ENCODE measurements at places on chromosomes 12 and 14.
A peak's percentile ranks its signal among the peaks of the same experiment; 100 is the strongest.

- no peak for DNase-seq
These were observed 34.4 kb downstream of the DDX51 start for GRCh38 chr12:132109741-132110140.

GRCh38 chr14:54221971-54222370 is 174.8 kb upstream of the CDKN3 start:
- DNase-seq, result no peak

DNA sequence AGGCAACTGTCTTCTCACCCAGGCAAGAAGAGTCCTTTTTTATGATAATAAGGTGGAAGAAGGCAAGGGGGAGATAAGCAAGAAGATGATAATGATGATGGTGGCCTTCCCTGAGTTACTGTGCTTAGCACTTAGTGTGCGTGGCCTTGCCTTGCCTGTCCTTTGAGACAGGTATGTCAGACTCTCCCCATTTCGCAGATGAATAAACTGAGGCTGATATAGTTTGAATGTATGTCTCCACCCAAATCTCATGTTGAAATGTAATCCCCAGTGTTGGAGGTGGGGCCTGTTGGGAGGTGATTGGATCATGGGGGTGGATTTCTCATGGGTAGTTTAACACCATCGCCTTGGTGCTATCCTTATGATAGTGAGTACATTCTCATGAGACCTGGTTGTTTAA is 8.6 kb upstream of the OAS3 start:
- no peak for DNase-seq

DNA sequence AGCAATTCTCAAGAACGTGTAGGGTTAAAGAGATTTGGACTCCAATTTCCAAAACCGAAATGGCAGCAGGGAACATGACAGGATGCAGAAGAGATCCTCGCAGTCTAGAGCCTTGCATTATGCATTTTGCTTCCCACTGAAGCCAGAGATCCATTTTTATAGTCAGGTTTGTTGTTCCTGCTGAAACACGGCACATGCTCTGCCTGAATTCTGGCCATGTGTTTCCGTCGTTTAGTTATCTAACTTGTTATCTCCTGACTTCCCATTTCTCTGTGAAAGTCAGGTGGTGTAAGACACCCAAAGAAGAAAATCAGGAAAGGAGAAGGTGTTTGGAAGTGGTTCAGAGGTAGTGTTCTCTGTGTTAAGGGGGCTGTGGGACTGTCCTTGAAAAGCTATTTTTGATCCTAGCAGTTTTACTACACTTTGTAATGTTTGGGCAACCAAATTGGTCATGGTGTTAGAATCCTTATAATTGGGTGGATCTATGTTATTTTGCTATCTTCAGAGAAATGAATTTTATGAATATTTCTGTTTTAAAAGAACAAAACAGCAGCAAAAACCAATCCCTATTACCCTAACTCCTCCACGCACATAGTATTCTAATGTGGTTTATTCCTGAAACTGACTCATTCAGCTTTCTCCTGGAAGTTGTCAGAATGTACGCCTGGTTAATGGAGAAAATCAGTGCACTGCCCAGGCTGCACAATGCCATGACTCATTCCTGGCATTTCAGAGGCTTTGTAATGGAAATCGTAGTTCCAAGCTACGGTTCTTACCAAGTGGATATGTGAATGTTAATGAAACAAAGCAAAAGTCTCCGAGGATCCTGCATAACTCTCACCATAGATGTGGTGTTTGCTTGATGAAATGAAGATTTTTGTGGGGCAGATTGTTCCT is 110.1 kb downstream of the SAMD4A start:
- no peak for DNase-seq

DNA sequence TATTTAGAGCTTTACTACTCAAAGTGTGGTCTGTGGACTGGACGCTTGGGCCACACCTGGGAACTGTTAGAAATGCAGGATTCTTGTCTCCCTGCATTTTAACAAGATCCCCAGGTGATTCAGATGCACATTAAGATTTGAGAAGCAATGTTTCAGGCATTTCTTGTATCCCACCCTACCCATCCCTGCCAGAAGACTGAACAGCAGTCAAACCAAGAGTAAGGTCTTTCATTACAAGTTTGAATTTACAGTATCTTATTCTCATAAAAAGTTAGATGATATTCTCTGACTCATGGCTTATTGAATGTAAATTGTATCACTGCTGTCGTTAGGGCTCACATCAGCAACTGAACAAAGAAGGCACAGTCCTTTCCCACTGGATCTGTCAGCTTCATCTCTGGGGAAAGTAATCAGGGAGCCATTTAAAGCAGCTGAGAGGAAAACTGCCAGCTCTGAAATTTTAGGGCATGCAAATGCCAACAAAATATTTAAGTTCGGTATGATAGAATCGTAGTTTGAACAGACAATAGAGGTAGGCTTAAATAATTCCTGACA is 141.1 kb downstream of the AKAP6 start:
- no peak for DNase-seq

DNA sequence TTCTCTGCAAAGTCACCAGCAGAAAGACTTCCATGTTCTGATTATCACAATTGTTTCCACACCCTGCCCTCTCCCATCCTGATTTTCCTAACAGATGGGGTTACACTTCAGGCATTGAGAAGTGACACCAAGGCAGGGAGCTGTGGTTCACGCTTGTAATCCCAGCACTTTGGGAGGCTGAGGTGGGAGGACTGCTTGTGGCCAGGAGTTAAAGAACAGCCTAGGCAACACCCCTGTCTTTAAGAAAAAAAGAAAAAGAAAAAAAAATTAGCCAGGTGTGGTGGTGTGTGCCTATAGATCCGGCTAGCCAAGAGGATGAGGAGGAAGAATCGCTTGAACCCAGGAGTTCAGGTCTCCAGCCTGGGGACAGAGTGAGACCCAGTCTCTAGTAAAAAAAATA is 5.2 kb downstream of the PPP1CC start:
- DNase-seq, result no peak

- no peak for DNase-seq
These were observed 55.3 kb downstream of the GALNT16 start for GRCh38 chr14:69315301-69315700.

GRCh38 chr14:46290706-46291105 is 360.9 kb downstream of the RPL10L start:
- no peak for DNase-seq

- DNase-seq, result peak; percentile 62
These were observed 764 bp downstream of the DYNLL1 start for GRCh38 chr12:120496413-120497340.

DNA sequence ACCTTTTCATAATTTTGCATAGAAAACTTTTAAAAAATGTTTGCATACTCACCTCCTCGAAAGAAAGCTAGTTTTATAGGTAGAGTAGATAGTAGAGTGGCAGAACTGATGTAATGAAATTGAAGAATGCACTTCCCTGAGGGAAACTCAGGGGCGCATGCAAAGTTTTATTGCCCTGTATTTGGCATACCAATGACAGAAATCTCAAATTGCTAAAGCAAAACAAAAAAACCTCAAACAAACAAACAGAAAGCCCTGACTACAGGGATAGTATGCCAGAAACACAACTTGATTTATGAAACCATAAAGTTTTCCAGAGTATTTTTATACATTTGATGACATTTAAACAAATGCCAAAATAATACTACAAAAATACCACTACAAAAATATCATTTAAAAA is 1.8 kb downstream of the RASSF9 start:
- no peak for DNase-seq

GRCh38 chr12:103028881-103029639 is 71.6 kb downstream of the ASCL1 start:
- DNase-seq, result no peak

GRCh38 chr14:52917735-52918134 is 33.1 kb downstream of the FERMT2 start:
- no peak for DNase-seq

DNA sequence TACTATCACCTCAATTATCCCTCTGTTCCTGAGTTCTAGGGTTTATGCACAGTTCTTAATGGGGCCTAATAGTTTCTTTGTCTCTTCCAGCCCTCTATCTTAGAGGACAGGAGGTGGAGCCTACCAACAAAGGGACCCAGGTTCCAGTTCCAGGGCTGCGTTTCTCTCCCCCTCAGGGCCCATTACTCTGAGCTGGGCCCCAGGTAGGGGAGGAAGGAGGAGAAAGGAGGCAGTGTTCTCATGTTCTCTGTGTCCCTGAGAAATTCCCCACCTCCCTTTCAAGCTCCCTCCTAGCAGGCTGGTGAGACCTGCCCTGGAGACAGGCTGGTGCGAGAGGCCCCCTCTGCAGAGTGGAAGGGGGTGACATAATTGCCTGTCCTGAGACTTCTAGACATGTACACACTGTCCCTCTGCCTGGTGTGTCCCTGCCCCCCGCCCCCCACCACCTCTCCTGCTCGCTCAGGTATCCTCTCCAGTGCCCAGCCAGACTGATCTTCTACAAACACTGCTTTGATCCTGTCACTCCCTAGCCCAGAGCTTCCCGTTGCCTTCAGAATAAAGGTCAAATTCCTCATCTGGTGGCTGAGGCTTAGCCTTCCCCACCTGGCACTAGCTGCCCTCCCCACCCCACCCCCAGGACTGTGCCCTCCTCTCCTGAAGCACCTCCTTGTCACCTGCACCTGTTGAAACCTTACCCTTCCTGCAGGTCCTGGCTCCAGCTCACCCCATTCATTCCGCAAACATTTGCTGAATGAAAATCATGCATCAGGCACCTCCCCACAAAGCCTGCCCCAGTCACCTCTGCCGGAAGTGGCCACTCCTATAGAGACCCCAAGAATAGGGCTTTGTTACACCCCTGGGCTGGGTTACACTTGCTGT is 21.1 kb upstream of the KRT8 start:
- no peak for DNase-seq

- no peak for DNase-seq
These were observed 81.6 kb upstream of the TMTC2 start for GRCh38 chr12:82605115-82605514.

GRCh38 chr14:99636487-99636886 is 8.4 kb upstream of the HHIPL1 start:
- DNase-seq, result no peak

- no peak for DNase-seq
These were observed 17.0 kb downstream of the SSPN start for GRCh38 chr12:26212396-26212795.

DNA sequence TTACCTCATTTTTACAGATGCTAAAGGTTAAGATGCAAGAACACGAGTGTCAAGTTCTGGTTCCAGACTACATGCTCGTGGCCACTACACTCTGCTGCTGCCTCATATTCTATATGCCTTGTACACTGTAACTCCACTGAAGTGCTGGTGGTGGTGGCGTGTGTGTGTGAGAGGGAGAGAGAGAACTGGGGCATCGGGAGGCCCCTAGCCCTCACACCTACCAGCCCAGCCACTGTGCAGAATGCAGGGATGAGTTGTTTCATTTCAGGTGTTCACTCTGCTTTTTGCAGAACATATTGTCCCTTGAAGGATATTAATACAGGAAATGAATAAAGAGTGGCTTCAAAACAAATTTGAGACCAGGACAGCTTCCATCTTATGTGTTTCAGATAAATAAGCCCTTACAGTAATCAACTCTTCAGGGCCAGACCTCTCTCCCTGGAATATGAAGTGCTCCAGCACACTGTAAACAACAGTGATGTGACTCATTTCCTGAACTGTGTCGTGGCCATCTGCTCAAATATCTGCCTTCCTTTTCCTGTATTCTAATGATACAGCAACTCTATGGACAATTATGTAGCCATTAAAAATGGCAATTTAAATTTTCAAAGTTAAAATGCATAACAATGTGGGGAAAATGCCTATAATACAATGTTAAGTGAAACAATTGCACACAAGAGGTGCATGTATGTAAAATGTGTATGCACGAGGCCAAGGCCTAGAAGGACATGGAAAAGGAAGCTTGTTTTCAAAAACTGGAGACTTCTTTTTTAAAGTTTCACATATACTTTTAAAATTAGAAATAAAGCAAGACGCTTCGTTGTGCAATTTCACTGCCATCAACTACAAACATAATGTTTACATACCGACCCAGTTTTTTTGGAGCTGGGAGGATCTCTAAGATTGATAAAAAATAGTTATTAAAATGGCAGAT is 215.4 kb downstream of the PELI2 start:
- no peak for DNase-seq

GRCh38 chr14:23478109-23478759 is 8.7 kb downstream of the NGDN start:
- DNase-seq, result peak; percentile 64

- DNase-seq, result no peak
These were observed 36.9 kb downstream of the BCL2L14 start for GRCh38 chr12:12107678-12108077.

DNA sequence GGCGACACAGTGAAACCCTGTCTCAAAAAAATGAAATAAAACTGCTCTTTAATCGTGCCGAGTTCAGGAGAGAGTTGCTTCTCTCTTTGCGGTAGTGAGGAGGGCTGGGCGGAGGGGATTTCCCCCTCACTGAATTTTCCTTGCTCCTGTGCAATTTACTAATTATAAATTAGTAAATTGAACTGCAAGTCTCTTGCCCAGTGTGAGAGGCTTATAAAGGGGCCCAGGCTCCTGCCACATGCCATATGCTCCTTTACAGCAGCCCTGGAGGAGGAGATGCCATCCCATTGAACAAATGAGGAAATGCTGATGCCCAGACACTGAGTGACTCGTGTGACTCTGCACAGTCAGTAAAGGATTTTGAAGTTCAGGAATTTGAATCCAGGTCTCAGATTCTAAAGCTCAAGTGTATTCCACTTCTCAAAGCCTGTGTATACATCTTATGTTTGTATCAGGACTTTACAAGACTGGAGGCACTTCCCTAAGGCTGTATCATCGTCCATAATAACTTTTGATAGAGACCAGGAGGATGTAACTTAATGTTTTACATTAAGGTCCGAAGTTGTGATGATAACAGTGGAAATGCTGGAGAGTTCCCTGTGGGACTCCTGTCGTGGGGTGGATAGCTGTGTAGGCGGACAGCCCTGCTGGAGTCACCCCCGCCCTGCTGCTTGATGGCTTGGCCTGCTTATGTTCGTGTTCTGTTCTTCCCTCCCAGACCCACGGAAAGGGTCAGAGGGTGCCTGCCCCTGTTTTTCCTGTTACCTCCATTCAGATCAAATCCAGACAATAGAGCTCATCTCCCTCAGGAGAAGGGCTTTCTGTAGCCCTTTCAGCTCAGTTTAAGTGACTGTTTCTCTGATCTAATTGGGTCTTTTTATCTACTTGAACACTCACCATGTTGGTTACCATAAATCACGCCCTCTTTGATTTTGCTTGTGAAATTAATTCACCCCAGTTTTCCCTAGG is 13.9 kb downstream of the PELI2 start:
- no peak for DNase-seq

GRCh38 chr12:124125203-124125871 is 152.3 kb downstream of the ZNF664 start:
- DNase-seq, result no peak

DNA sequence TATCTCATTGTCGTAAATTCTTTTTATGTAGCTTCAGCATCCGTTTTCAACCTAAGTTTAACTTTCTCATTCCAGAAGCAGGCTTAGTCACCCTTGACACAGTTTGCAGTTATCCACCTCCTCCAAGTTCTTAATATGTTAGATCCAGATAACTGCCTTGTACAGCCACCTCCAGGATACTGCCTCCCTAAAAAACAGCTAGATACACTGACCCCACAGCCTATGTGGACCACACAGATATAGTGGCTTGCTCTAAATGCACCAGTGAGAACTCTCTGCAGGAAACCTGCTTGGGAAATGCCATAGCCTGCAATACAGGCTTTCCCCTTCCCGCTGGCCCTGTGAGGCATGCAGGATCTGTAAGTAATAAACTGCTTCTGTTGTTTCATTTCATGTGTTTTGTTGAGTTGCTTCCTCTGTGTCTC is 11.1 kb upstream of the RTL1 start:
- DNase-seq, result no peak
